ENCODE measurements at places on chromosomes 7 and 10.

DNA sequence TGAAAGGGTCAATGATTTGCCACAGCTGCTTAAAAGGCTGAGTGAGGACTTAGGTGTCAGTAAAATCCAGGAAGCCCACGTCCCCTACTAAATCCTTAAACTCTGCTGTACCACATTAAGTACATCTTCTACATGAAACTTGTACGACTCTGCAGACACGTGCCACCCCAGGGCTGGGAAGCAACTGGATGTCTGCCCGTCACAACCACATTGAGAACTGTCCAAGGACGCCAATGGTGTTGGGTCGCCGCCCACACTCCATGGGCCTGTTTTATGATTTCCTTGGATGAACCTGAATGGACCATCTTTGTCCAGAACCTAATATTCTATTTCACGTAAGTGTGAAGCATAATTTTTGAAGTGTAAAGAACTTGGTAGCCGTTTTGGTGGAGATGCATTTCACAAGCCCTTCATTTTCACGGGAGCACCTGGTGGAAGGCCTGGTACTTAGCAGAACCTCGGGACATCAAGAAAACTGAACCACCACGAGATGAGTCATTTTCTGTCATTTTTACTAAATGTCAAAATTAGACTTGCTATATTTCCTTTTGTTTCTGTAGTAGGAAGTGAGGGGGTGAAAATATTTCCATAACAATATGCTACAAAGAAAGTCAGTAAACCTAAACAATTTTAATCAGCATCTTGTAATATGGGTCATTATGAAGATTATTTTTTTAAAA is 134.9 kb downstream of the SFMBT2 start:
- DNase-seq, result no peak

GRCh38 chr7:81414411-81414810 is 355.4 kb downstream of the HGF start:
- no peak for DNase-seq

GRCh38 chr7:6446838-6447580 is 745 bp downstream of the DAGLB start:
- peak; percentile 95 for DNase-seq

DNA sequence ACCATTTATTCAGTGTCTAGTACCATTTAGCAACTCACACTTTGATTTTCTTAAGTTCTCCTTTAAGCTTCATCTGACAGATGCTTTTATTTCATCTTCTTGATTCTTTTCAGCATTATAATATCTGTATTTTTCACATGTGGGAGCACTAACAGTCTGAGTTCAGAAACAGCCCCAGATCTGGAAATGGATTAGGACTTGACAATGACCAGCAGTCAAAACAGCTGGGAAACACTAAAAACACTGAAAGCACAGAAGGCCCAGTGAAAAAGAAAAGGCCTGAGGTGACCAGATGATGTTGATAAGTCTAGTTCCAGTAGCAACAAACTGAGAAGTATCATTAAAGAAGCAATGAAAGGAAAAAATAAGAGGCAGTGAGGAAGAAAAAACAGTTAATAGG is 304.7 kb upstream of the MYO3A start:
- DNase-seq, result no peak

- DNase-seq, result no peak
These were observed 29.5 kb upstream of the LRRC17 start for GRCh38 chr7:102883098-102883860.

All from adrenal gland (tissue), 19 donors.